GM12892 (cell line): ENCODE measurements at places on chromosomes 6 and 20.

GRCh38 chr6:130500693-130501092, 134.9 kb downstream of the TMEM200A start:
- no peak for DNase-seq

- no peak for DNase-seq
These were observed 618.8 kb upstream of the POU3F2 start for GRCh38 chr6:98215531-98215930.

GRCh38 chr6:116221067-116221466, 32.8 kb downstream of the TSPYL4 start:
- DNase-seq, result no peak

- no peak for DNase-seq
These were observed 342.0 kb downstream of the TAF4 start for GRCh38 chr20:61723529-61724257.

DNA sequence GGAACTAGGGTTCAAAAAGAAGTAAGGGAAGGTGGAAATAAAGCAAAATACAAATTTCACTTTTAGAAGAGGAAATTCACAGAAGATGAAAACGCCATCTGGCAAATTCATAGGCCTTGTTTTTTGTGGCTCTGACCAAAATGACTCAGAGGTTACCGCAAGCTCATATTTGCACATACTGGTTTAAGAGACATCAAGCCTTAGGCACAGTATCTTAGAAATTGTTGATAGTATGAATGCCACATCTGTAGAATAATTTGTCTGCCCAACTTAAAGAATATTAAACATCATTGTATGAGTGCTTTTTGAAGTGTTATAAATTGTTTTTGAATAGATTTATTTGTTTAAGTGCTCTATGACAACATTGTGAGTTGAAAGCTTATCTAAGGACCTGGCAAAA, 10.6 kb downstream of the TAAR1 start:
- DNase-seq, result no peak

GRCh38 chr6:129006724-129007514, 124.0 kb downstream of the LAMA2 start:
- DNase-seq, result no peak

DNA sequence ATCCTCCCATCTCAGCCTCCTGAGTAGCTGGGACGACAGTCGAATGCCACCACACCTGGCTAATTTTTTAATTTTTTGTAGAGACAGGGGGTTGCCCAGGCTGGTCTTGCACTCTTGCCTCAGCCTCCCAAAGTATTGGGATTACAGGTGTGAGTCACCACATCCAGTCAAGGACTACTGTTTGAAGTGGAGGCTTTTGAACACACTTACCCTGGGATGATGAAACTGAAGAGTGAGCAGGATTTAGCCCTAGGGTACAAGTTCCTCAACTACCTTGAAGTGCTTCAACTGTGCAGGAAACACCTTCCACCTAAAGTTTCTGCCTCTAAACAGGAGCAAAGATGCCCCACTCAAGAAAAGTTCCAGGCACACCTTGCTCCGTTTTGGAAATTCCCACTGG, 15.7 kb upstream of the PARD6B start:
- no peak for DNase-seq

DNA sequence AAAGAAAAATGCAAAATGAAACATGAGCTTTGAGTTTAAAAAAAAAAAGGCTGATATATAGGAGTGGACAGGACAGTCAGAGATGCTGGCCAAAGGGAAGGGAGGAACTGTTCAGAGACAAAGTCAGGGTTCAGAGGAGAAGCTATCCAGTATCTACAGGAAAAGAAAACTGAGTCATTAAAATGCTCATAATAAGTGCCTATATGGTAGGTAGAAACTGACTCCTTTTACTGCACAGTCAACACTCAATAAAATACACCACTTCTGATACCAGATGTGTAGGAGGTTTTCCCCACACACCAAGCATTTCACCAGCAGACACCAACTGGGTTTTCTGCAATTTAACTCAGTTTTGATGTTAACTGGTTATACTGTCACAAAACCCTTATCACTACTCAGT, 32.9 kb downstream of the FRK start:
- no peak for DNase-seq

GRCh38 chr6:108799354-108799717, 48.9 kb upstream of the ARMC2 start:
- DNase-seq, result no peak

DNA sequence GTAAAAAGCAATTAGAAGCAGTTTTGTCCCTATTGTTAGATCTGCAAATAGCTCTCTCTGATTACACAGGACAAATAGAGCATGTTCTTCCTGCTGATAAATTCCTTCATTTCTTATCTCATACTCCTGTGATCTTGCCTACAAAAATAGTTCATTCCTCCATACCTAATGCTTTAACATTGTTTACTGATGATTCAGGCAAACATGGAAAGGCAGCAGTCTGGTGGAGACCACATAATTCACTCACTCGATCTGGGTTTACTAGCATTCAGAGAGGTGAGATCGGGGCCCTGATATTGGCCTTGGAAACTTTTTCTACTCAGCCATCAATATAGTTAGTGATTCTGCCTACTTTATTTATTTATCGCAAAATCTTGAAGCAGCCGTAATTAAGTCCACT, 20.2 kb downstream of the HLA-DPA1 start:
- DNase-seq, result no peak

- no peak for DNase-seq
These were observed 439.8 kb downstream of the BMP2 start for GRCh38 chr20:7207186-7207798.

GRCh38 chr6:166365221-166365620, 17.5 kb downstream of the MPC1 start:
- DNase-seq, result no peak

- DNase-seq, result no peak
These were observed 19.3 kb upstream of the SCML4 start for GRCh38 chr6:107843400-107843799.

GRCh38 chr6:45794465-45794864, 221.2 kb downstream of the CLIC5 start:
- DNase-seq, result no peak

DNA sequence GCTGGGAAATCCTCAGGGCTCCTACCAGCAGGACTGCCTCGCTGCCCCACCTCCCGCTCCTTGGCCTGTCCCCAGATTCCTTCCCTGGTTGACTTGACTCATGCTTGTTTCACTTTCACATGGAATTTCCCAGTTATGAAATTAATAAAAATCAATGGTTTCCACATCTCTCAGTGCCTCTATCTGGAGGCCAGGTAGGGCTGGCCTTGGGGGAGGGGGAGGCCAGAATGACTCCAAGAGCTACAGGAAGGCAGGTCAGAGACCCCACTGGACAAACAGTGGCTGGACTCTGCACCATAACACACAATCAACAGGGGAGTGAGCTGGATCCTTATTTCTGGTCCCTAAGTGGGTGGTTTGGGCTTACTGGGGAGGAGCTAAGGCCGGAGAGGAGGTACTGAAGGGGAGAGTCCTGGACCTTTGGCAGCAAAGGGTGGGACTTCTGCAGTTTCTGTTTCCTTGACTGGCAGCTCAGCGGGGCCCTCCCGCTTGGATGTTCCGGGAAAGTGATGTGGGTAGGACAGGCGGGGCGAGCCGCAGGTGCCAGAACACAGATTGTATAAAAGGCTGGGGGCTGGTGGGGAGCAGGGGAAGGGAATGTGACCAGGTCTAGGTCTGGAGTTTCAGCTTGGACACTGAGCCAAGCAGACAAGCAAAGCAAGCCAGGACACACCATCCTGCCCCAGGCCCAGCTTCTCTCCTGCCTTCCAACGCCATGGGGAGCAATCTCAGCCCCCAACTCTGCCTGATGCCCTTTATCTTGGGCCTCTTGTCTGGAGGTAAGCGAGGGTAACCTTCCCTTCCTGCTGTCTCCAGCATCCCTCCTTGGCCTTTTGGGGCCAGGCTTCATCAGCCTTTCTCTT, at the start of gene CFB:
TSS of gene CFB (plus strand) at position 589 of the 863 bp plus-strand sequence. CDS start at position 716, 127 bp downstream.
- no peak for DNase-seq

DNA sequence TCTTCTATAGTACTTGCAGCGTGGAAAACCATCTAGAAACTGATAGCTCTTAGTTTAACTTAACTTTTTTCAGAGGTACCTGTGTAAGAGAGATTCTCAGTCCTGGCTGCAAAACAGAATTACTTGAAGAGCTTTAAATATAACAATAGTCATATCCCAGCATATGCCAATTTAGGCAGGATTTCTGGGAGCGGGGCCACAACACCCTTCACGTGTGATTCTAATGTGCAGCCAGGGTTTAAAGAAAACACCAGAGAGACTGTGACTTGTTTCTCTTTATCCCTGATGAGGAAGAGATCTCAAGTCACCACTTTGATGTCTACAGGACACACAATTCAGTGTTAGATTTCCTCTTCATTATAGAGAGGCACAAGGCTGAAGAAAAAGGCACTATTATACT, 103.7 kb downstream of the PDSS2 start:
- DNase-seq, result no peak

DNA sequence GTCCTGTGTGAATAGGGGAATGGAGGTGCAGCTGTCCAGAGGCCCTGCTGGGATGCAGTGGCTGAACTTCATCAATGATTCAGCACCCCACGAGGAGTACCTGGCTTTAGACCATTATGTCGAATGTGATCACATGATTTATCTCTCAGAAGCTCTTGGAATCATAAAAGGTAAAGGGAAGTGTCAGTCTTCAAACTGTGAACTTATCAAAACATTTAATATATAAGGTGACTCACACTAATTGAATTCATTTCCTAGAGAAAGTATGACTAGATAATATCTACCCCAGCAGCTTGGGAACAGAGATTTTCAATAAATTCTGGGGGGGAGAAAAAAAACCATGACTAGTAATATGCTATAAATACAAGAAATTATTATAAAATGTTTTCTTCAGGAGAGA, 29.5 kb downstream of the ALDH8A1 start:
- no peak for DNase-seq

DNA sequence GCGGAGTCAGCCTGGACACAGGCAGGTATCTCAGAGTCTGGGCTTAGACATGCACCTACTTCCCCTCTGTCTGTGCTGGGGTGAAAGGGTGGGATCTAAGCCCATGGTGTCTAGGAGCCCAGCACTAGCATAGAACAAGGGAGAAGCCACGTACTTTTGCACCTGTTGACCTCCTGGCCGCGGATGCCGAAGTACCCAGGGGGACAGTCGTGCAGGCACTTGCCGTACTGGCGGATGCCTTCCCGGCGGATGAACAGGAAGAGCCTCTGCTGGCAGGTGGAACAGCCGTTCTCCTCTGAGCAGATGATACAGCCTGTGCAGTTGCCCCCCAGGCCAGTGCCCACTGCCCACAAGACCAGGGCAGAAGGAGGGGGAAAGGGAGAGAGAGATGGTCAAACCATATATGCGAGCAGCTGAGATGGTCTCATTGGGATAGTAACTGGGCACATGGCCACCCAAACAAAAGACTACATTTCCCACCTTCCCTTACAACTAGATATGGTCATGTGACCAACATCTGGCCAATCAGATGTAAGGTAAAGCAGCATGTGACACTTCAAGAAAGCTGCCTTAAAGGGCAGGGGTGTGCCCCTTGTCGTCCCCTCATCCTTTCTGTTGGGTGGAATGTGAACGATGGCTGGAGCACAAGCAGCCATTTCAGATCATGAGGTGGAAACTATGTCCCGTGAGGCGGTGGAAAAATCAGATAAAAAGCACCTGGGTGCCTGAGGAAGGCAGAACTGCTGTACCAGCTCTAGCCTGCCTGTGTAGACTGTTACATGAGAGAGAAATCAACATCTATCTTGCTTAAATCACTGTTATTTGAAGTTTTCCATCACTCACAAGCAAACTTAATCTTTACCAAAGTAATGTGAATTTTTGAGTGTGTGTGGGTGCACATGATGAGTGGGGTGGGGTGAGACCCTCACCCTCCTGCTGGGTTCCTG, 34.0 kb downstream of the RSPO4 start:
- DNase-seq, result no peak

DNA sequence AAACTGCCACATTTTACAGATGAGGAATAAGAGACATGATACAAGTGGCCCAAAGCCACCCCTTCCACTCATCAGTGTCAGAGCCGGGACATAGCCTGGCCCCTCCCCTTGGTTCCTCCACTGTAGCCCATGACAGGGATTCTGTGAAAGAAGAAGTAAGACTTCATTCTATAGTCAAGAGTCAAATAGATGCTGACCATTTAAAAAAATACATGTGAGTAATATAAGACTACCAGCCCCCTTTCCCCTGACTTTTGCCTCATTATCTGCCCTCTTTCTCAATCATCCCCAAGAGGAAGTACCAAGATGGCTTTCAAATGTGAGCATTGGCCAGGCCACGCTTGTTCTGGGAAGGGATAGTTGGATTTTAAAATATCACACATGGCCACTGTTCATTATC, 57.8 kb upstream of the TAB2 start:
- no peak for DNase-seq

GRCh38 chr6:18329776-18330175, 57.4 kb upstream of the RNF144B start:
- DNase-seq, result no peak

- no peak for DNase-seq
These were observed 46.4 kb downstream of the VGLL2 start for GRCh38 chr6:117311726-117312125.

- no peak for DNase-seq
These were observed 375.1 kb downstream of the BTBD9 start for GRCh38 chr6:38264605-38265004.

DNA sequence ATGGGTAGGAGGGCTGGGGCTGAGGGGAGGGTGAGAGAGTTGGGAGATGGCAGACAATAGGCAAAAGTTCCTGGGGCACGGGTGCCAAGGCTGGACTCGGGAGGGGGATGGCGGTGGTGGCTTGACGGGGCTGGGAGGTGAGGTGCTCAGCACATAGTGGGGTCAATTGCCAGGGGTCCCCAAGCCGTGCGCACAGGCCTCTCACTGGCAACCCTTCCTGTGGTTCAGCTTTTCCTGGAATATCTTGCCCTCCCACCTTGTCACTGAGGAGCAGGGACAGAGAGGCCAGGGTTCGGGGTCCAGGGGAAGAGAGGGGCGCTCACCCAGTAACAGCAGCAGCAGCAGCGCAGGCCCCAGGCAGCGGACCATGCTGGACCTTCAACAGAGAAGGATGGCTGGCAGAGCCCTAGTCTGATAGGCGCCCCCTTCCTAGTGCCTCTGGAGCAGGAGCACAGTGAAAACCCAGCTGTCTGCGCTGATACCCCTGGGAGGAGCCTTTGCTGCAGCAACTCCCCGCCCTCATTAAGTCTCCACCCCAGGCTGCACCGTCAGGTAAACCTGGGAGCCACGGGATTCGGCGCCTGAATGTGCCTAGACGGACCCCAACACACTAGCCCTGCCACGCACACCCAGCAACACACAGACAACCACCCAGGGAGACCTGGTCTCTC, at the start of gene GFRA4:
TSS of gene GFRA4 (minus strand) at position 369 of the 671 bp plus-strand sequence. CDS start at position 369, 0 bp downstream.
- no peak for DNase-seq

DNA sequence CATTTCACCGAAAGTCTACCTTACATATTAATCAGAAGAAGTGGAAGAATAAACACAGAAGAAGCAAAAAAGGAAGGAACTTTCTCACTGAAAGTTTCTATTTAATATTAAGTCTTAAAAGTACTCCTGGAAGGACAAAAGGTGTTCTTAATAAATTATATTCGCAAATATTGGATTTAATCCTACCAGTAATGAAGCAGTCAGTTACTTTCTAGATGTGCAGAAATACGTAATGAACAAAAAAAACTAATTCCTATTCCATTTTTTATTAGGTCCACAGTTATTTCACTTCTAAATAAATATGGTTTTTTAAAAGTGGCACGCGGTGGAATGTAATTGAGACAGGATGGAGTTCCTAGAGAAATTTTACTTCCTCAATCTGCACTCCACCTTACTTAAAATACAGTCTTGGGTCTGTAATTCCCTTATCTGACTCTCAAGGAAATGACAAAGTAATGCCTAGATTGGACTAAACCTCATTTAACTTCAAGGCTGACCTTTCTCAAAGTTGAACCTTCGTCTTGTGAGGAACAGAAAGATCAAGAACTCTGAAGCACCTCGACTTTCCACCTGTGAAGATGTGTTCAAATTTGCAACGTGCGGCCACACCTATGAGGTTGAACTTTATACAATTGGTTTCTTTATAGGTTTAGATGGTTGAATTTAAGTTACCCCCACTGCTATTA, 1.1 kb upstream of the TRAM2 start:
- DNase-seq, result no peak
